Activated CD8-positive, alpha-beta memory T cell treated with anti-CD3 and anti-CD28 coated beads for 24 hours (primary cell): ENCODE measurements at places on chromosomes 6 and 20.

- peak; percentile 79 for DNase-seq
Observed at GRCh38 chr6:98946879-98947410, 801 bp downstream of the FBXL4 start.

GRCh38 chr6:120608826-120609225 lies 725.5 kb downstream of the TBC1D32 start:
- no peak for DNase-seq

GRCh38 chr20:50645253-50646068 lies 45.9 kb downstream of the RIPOR3 start:
- DNase-seq: no peak

DNA sequence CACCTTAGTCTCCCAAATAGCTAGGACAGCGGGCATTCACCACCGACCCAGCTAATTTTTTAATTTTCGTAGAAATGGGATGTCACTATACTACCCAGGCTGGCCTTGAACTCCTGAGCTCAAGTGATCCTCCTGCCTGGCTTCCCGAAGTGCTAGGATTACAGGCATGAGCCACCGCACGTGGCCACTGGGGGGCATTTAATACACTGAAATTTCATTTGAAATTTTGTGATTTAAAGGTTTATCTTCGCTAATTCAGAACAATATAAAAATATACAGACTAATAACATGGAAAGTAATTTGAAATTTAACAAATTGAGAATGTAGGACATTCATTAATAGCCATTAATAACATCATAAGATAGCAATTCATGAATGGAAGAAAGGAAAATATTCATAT lies 20.5 kb upstream of the TBC1D32 start:
- no peak for DNase-seq

DNA sequence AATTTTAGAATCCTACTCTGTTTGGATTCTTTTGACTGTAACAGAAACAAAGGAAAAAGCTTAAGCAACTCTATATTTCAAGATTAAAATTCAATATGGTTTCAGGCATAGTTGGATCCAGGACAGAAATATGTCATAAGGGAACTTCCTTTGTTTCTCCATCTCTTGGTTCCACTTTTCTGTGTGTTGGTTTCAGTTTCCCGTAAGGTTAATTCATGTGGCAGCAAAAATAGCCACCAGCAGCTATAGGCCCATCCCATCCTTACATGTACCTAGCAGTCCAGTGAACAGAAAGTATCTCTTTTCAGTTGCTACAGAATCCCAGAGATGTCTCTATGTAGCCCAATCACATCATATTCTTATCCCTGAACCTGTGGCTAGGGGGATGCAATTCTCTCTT lies 8.8 kb upstream of the FAM8A1 start:
- DNase-seq: no peak

GRCh38 chr6:5553767-5554166 lies 292.5 kb downstream of the FARS2 start:
- no peak for DNase-seq

DNA sequence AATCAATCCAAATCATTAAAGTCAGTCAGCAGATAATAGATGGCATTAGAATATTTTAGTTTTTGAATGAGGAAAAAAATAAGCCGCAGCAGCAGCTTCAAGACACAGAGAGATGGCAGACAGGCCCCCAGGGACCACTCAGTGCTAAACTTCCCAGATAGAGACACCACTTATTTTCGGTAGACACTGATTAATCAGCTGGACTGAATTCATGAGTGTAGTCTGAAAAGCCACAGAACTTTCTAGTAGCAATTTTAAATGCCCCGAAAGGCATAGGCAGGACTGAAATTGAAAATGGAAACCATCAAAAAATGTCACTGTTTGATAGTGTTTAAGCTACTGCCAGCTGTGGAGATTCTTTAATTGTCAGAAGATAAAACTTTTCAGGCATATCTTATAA lies 3.1 kb upstream of the CLDN20 start:
- no peak for DNase-seq
